ENCODE measurements at places on chromosomes 16 and 17.

GRCh38 chr16:19338335-19338734, 52.8 kb downstream of the CLEC19A start:
- DNase-seq = no peak

DNA sequence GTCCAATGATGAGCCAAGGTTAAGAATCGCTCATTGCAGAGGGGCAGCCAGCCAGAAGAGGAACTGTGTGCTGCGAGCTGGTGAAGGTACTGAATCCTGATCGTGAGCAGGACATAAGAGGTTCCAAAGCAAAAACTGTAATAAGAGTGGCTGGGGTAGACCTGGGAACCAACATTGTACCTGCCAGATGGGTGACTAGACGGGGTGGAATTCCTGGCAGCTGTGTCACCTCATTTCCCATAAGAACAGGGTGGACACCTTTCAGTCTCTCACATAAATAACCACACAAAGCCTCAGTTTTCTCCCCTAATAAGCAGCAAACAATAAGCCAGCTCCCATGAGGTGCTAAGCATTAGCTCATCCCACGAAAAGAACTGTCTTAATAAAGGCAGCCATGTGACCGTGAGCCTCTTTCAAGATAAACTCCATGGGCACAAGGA, 290.3 kb downstream of the SOX9 start:
- DNase-seq = no peak

- DNase-seq = no peak
These were observed 29.4 kb downstream of the TBCD start for GRCh38 chr17:82780971-82781893.

DNA sequence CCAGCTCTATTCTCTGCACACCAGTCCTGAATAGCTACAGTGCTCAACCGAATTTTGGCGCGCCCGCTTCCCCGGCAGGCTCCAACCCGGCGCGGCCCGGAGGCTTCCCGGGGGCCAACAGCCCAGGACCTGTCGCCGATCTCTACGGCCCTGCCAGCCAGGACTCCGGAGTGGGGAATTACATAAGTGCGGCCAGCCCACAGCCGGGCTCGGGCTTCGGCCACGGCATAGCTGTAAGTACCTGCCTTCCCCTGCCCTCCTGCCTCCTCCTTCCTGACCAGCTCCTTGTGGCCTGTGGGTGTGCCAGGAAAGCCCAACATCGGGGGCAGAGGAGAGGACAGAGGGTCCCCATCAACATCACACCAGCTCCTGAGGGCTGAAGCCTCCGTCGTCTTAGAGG, 70.2 kb downstream of the CCDC182 start:
- DNase-seq = no peak

DNA sequence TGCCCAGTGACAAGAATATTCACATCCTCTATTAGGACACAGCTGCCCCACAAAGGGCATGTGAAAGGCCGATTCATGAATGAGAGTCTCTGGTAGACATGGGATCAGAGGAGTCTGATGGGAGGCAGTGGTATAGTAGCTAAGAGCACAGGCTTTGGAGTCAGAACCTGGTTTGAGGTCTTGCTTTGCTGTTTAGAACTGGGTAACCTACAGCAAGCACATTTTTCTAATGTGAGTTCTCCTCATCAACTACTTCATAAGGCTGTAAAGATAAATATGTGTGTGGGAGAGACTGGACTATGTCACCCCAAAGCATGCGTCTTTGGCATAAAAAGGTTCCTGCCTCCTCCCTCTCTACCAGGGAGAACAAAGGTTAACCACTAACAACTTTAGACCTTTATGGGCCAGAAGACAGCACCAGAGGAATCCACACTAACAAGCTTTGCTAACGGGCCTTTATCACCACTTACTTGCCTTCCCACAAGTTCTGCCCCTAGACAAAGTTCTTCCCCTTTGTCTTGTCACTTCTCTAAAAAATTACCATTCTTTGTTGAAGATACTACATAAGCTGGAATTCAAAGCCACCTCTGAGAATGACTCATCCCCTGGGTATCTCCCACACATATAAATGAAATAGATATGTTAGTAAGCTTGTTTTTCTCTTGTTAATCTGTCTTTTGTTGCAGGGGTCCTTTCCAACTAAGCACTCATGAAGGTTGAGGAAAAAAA, 21.1 kb downstream of the CDR2 start:
- DNase-seq = peak; percentile 83

DNA sequence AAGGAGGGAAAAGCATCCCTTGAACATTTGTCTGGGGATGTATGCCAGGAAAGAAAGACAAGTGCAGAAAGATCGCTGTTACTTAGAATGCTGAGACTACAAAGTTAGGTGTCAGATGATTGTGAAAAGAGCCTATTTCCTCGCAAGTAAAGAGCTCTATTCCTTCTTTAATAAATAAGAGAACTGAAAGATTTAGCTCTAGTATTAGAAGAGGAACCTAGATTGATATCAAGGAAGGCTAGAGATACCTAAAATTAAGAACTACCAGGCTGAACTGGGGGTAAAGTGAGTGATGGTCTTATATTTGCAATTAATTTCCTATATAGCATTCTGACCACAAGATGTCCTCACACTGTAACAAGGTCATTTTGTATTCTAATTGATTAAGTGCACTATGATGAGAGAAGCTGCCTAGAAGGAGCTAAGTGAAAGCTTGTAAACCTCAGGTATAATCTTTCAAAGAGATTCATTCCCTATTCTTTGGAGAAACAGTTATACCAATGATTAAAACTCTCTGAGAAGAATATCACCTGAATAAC, 62.3 kb downstream of the SSH2 start:
- DNase-seq = peak; percentile 31

- DNase-seq = no peak
These were observed 113.5 kb upstream of the FAM20A start for GRCh38 chr17:68714676-68715075.

GRCh38 chr16:81837312-81837751, 58.2 kb downstream of the PLCG2 start:
- DNase-seq = no peak

GRCh38 chr16:79949417-79949816, 348.9 kb upstream of the MAF start:
- no peak for DNase-seq

- no peak for DNase-seq
These were observed 6.6 kb downstream of the CTF1 start for GRCh38 chr16:30903002-30903401.

GRCh38 chr16:25912321-25912720, 220.6 kb downstream of the HS3ST4 start:
- no peak for DNase-seq

DNA sequence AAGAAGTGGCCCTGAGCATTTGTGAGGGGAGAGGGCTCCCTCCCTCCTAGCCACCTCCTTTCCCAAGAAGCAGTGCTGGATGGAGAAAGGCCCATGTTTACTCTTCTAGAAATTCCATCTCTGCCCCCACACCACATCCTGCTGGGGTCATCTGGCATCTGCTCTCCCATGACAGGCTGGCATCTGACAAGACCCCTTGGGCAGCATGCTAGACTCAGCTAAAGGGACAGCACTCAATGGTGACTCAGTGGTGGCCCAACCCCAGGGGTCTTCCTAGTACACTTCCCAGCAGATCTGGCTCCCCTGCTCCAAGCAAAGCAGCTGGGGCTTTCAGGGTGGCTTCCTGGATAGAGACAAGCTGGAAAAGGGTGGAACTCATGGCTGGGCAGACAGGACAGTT, 14.4 kb downstream of the SLC38A7 start:
- DNase-seq = peak; percentile 25

GRCh38 chr17:37781451-37781850, 36.6 kb upstream of the HNF1B start:
- DNase-seq = no peak

GRCh38 chr16:87782033-87782432, 16.2 kb upstream of the KLHDC4 start:
- no peak for DNase-seq

DNA sequence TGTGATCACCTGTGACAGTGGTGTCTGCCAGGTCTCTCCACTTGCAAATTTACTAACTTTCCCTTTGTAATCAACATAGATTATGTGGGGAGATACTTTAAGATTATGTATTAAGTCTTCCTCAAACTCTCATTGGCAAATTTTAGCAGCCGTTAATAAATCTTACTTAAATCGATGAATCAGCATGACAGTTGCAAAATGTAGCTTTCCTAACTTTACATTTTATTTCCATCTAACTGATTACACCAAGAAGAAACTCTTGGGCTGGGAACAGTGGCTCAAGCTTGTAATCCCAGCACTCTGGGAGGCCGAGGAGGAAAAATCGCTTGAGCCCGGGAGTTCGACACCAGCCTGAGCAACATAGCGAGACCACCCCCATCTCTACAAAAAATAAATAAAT, 23.3 kb upstream of the CPNE2 start:
- DNase-seq = no peak

Data from choroid plexus epithelial cell (primary cell).